ENCODE measurements at places on chromosomes 1 and 21.

GRCh38 chr1:162388083-162388594, 6.6 kb downstream of the C1orf226 start:
- no peak for DNase-seq

- no peak for DNase-seq
These were observed 24.4 kb downstream of the GIPC2 start for GRCh38 chr1:78070210-78070609.

DNA sequence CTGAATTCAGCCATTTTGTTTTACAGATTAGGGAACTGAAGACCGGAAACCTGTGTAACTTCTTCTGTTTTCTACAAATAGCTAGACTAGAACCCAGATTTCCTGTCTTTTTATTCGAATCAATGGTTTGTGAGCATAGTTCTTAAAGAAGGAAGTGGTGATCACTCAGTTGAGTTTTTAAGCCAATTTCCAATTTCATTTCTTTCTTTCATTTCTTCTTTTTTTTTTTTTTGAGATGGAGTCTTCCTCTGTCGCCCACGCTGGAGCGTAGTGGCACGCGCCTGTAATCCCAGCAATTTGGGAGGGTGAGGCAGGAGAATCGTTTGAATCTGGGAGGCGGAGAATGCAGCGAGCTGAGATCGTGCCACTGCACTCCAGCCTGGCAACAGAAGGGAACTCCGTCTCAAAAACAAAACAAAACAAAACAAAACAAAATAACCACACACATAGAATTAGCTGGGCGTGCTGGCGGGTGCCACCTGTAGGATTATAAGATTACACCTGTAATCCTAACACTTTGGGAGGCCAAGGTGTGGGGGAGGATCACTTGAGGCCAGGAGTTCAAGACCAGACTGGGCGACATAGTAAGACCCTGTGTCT, 3.0 kb upstream of the MDM4 start:
- DNase-seq: peak; percentile 82

DNA sequence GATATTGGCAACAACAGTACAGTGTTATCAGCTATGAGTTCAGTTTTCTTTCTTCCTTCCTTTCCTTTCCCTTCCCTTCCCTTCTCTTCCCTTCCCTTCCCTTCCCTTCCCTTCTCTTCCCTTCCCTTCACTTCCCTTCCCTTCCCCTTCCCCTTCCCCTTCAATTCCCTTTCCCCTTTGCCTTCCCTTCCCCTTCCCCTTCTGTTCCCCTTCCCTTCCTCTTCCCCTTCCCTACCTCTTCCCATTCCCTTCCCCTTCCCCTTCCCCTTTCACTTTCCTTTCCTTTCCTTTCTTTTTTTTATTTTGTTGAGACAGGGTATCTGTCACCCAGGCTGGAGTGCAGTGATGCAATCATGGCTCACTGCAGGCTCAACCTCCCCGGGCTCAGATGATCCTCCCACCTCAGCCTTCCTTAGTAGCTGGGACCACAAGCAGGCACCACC, 72.3 kb upstream of the CAPZB start:
- no peak for DNase-seq

DNA sequence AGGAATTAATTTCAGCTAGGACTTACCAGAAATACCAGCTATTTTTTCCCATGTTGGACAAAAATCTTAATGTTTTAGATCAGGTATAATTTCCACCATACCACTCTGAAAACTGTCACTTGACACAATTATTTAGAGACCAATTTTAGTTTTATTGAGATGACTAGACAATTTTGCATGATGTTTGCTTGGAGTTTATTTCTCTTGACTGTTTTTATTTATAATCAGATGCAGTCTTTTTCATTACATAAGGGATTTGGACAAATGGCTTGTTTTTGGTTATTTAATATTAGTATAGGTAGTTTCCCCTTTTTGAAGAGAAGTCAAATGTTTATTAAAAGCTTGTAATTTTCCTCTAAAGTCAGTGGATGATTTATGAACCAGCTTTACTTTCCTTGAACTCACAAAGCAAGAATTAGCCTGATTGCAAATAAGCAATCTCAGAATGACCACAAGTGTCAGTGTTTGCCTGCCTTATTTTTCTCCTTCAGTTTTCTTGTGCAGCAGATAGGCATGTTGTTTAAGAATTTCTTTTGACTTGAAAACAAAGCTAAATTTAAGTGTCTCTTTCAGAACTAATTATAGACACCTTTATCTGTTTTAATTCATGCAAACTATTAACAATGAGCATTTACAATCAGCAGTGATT, 3.8 kb upstream of the B3GALT2 start:
- DNase-seq: no peak

GRCh38 chr1:26542771-26543451, 13.3 kb downstream of the RPS6KA1 start:
- no peak for DNase-seq

DNA sequence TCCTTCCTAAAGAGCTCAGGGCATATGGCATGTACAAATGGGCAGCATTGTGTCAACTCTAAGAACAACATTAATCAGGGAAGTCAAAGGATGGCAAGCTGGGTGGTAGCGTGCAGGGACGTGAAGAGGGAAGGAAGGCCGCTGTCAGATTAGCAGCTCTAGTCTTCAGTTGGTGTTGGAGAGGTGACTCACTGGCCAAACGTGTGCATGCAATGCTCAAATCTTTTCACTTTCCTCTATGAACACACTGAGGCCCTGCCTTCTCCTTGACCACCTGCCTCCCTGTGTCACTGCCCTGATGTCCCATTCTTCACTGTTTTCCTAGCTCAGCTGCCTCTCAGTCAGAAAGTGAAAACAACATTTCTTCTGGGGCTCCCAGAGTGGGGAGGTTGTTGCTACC, 5.9 kb upstream of the PIGR start:
- DNase-seq: no peak

- no peak for DNase-seq
These were observed 3.2 kb downstream of the MTHFR start for GRCh38 chr1:11802616-11802972.

DNA sequence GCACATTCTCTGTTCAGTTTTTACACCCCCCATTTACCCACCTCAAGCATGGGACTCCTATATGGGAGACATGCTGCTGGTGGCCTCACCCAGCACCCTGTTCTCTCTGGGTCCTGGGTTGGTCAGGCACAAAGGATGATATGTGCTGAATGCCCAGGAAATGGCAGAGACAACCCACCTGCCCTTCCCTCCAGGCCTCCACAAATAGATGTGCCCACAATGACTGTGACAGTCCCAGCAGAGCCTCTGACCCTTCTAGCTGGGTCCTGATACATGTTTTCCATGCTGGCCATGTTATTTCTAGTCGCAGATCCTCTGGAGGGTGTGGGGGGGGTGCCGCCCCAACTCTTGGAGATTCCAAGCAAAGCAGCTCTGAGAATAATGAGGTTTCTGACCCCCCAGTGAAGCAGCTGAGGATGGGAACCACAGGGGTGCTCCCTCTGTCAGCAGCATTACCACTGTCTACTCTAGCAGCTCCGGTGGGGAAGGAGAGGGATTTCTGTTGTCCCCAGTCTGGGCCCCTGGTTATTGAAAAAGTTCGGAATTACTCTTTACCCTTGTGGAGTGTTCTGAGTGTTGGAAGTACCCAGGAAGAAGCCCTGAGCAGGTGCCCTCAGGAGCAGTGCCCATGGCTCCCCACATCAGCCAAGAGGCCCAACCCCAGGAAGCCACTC, 1.2 kb upstream of the CCDC28B start:
- no peak for DNase-seq

DNA sequence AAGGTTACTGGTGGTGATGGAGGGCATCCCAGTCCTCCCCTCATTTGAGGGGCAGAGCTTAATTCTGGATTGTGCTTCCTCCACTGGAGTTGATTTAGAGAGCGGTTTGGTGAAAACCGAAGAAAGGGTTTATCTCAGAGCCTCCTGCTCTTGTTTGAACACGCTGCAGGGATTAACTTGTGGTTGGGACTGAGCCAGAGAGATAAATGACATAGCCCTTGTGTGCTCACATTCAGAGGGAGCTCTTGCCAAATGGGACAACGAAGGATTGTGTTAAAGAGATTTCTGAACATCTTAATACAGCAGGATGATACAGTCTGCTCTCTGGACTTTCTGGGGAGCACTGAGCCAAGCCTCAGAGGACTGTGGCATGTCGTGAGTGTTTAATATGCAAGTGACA, 308.2 kb downstream of the DISC1 start:
- no peak for DNase-seq

GRCh38 chr1:1253314-1253713, 6.8 kb upstream of the C1QTNF12 start:
- no peak for DNase-seq

- peak; percentile 11 for DNase-seq
These were observed 113.2 kb upstream of the CYYR1 start for GRCh38 chr21:26686278-26686677.

GRCh38 chr1:92307980-92308379, 9.1 kb downstream of the RPAP2 start:
- no peak for DNase-seq

GRCh38 chr1:60875138-60875537, 207.2 kb upstream of the NFIA start:
- DNase-seq: no peak

GRCh38 chr1:117675907-117676430, 70.1 kb downstream of the TENT5C start:
- no peak for DNase-seq

- DNase-seq: no peak
These were observed 21.0 kb downstream of the RSPH1 start for GRCh38 chr21:42475036-42475435.

DNA sequence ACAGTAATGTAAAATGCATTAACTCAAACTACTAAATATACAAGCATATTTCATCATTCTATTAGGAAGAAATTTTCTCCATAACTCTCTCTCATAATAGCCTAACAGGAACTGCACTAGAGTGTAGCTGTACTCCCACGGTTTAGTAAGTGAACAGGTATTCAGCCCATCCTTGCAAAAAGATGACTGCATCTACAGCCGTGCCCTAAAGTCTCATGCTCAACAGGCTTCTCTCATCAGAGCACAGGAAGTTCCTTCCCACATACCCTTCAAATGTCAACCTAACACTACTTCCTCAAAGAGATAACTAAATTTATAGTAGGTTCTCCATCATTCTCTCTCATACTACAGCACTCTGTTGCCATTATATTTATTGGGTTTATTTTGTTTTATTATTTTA, 251.6 kb downstream of the AKT3 start:
- peak; percentile 57 for DNase-seq

DNA sequence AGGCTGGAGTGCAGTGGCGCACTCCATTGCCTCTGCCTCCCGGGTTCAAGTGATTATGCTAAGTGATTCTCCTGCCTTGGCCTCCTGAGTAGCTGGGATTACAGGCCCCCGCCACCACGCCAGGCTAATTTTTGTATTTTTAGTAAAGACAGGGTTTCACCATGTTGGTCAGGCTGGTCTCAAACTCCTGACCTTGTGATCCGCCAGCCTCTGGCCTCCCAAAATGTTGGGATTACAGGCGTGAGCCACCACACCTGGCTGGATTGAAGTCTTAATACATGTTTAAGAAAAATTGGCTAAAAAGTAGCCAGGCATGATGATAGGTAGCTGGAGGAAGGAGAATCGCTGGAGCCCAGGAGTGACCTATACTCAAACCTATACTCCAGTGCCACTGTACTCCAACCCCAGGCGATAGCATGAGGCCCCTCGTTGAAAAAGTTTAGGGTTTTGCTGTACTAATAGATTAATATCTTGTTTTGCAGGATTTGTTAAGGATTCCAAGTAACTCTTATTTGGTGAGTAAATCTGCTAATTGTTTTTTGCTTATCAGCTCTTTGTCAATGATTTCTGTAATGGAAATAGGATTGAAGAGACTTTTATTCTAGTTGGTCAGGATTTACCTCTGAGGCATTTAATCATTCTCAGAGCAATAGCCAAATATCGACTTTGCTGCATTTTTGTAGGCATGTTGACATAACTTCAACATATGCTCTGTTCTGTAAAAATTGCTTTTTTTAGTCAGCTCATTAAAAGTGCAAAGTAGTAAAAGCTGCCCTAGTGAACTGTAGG, 2.0 kb downstream of the RCC1 start:
- DNase-seq: no peak

DNA sequence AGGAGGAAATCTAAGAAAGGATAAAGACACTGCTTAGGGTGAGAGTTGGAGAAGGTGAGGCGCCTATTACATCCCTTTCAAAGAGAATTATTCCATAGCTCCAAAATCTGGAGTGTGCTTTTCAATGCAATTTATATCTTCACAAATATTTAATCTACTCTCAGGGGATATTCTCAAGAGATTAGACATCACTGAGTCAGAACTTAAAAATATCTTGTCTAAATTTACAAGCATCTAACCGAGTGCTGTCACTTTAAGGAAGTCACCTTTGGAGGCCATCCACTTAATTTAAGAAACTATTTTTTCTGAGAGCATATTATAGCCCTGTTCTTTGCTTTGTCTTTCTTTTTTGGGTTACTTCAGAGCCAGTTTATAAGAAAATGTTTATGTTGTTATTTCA, 134.6 kb downstream of the TNFSF18 start:
- DNase-seq: no peak

GRCh38 chr1:41622402-41622801, 137.9 kb upstream of the EDN2 start:
- DNase-seq: no peak

GRCh38 chr1:6280761-6281451, 20.0 kb upstream of the GPR153 start:
- no peak for DNase-seq

DNA sequence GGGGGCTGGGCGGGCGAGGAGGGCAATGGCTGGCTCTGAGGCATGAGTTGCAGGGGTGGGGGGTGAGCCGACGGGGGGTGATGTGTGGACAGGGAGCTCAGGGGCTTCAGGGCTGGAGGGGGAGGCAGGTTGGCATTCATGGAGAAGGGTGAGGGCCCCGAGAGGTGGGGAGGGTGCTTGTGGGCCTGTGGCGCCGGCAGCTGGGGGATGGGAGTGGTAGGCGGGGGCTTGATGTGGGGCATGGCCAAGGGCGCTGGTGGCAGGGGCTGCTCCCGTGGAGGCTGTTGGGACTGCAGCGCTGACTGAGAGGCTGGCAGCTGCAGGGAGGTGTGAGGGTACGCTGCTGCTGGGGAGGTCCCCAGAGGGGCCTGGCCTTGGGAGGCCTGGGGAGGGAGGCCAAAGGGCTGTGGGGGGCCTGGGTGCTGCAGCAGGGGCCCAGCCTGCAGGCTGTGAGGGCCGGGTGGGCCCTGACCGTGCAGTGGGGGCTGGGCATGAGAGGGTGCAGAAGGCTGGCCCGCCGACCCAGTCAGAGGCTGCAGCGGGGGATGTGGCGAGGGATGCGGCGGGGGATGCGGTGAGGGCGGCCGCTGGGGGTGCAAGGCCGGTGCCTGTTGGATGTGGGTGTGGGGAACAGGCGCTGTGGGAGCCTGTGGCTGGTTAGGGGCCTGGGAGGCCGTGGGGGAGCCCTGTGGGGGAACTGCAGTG, 42.7 kb downstream of the SLC45A1 start:
- no peak for DNase-seq

DNA sequence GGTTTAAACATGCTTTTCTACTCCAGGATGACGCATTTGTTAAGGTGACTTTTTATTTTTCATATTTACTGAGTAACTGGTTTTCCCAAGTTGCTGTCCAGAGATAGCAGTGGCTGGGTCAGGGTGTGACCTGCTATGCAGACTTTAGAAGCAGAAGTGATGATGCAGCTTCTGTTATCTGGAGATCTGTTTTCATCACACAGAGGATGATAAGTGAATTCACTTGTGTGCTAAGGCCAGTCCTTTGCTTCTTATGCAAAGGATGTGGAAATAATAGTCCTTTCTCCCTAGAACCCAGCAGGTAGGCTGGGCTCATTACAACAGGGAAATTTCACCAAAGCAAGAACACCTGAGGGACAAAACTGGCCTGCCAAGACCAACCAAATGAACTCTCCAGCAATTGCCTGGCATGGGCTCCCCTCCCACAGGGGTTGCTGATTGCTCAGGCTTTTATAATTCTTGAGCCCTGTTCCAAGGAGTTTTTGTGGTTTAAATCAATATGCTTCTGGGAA, 97.8 kb upstream of the LPGAT1 start:
- no peak for DNase-seq
